Stimulated activated CD8-positive, alpha-beta memory T cell treated with anti-CD3 and anti-CD28 coated beads, Interleukin-12 subunit alpha, Interleukin-12 subunit beta, amount 100 ng/mL, for 1 hour (primary cell): ENCODE measurements at places on chromosomes 5 and 9.

DNA sequence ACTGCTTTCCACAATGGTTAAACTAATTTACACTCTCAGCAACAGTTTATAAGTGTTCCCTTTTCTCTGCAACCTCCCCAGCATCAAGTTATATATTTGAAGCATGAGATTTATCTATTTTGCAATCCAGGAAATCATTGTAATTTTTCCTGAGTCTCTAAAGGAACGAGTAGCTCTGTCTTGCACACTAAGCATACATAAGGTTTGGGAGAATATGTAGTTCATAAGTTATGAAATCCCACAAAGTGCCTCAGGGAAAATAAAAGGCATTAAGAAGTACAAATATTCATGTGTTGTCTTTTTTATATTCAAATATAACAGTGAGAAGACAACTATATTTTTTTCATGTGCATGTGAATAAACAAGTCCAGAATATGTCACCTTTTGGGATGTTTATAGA is 377.1 kb upstream of the RORB start:
- no peak for DNase-seq

GRCh38 chr5:174951151-174951780 is 226.9 kb downstream of the MSX2 start:
- peak; percentile 33 for DNase-seq

- no peak for DNase-seq
Measured at GRCh38 chr9:74556685-74557084, 59.5 kb downstream of the RORB start.

- no peak for DNase-seq
Measured at GRCh38 chr9:81819859-81820546, 108.2 kb upstream of the SPATA31D4 start.

GRCh38 chr5:141992349-141992963 is 20.4 kb downstream of the GNPDA1 start:
- peak; percentile 78 for DNase-seq

DNA sequence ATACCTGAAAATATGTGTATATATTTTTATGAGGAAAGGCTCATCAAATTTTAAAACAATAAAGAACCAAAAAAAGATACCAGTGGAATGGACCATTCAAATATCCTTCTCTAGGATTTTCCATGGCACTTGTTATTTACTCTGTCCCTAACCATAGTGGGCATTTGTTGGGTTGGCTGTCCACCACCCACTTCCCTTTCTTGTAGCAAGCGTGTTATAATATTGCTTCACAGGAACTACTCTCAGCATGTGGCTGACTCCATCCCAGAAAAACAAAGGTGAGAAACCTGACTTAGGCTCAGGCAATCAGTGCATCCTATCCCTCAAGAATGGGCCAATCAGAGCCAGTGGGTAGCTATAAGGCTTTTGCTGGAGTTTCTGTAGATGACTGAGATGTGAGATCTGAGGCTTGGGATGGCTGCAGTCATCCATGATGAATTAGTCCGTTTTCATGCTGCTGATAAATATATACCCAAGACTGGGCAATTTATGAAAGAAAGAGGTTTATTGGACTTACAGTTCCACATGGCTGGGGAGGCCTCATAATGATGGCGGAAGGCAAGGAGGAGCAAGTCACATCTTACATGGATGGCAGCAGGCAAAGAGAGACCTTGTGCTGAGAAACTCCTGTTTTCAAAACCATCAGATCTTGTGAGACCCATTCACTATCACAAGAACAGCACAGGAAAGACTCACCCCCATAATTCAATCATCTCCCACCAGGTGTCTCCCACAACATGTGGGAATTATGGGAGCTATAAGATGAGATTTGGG is 17.2 kb downstream of the C5orf63 start:
- no peak for DNase-seq

GRCh38 chr9:79779901-79780300 is 208.1 kb downstream of the TLE4 start:
- DNase-seq: no peak

- no peak for DNase-seq
Measured at GRCh38 chr9:16152276-16153101, 599.6 kb downstream of the CCDC171 start.

DNA sequence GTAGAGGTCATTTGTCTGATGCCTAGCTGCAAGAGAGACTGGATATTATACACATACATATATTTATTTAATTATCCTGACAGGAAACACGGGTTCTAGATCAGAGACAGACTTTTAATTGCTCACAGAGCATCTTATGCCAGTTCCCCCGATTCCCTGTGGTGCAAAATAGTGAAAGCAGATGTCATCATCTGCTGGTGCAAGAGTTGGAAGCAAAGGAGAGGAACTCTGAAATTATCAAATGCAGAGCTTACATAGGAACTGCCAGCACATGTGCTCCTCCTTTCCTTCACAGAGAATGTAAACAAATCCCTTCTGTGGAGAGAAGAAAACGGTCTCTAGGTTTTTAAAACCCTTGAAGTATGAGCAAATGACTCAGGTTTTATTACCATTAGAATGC is 69.3 kb downstream of the DTWD2 start:
- no peak for DNase-seq
